Stimulated activated CD4-positive, alpha-beta T cell treated with anti-CD3 and anti-CD28 coated beads, Interleukin-15, amount 100 ng/mL, for 1 hour (primary cell): ENCODE measurements at places on chromosomes 13 and 19.

GRCh38 chr13:46507981-46508380 lies 45.0 kb upstream of the LRCH1 start:
- no peak for DNase-seq

GRCh38 chr19:14977128-14977527 lies 2.5 kb downstream of the SLC1A6 start:
- no peak for DNase-seq

DNA sequence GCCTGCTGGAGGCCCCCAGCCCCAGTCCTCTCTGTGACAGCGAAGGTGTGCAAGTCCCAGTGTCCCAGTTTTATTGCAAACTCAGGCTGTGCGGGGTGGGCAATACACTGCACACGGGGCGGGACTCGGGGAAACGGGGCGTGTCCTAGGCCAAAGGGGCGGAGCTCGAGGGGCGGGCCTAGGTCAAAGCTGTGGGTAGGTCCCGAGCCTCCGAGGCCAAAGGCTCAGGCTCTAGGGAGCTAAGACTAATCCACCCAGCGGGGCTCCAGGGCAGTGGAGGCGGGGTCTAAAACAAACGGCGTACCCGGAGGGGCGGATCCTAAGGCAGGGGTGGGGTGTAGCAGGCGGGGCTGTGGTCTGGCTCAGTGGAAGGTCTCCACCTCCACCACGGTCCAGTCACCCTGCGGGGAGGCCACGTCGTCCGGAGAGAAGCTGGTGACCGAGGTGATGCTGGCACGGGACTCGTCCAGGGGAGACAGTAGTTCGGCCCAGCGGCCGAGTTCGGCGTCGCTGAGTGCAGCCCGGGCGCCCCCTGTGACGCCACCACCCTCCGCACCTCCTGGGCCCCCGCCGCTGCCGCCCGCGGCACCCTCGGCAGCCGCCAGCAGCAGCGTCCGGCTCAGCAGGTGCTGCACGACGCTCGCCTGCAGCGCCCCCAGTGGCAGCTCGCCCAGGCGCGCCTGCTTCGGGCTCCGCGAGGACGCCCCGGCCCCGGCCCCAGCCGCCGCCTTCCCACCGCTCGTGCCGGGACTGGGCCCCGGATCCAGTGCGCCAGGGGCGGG lies 5.3 kb downstream of the PRR36 start:
- DNase-seq: peak; percentile 71

GRCh38 chr13:74316547-74316946 lies 182.3 kb upstream of the KLF12 start:
- DNase-seq: no peak

DNA sequence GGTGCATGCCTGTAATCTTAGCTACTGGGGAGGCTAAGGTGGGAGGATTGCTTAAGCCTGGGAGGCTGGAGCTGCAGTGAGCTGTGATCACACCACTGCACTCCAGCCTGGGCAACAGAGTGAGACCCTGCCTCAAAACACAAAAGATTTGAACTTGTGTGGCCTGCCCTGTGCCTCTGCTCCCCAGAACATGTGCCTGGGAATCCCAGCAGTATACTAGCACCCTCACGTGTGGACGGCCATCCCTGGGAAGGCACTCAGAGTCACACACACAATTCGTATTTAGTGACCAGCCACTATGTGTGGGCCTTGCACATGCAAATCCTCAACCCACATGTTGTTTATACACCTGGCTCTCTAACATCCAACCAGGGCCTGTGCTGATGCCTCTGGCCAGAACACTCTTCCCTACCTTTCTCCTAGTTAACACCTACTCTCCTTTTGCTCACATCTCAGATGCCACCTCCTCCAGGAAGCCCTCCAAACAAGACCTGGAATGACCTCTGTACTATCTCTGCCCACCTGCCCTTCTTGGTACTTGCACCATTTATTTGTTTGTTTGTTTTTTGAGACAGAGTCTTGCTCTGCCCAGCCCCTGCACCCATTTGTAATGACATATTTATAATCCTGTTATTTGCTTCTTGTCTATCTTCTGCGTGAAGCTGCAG lies 7.7 kb downstream of the GADD45B start:
- DNase-seq: no peak

DNA sequence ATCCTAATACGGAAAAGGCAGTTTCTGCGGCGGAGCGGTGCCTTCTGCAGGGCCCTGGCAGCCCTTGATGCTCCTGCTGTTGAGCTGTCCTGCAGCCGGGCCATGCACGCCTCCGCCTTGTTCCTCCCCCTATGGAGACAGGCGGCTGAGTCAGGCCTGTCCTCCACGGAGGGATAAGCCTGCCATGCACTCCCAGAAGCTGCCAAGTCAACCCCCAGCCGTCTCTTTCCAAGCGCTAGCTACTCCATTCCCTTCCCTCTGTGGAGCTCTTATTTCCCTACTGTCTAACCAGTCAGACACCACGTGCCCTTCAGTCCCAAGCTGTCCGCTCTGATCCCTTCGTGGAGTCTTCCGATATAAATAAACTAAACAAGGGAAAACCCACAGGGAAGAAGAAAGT lies 197.0 kb downstream of the COL4A1 start:
- DNase-seq: no peak

GRCh38 chr13:55199134-55199533 lies 1941.6 kb upstream of the PRR20A start:
- DNase-seq: no peak

DNA sequence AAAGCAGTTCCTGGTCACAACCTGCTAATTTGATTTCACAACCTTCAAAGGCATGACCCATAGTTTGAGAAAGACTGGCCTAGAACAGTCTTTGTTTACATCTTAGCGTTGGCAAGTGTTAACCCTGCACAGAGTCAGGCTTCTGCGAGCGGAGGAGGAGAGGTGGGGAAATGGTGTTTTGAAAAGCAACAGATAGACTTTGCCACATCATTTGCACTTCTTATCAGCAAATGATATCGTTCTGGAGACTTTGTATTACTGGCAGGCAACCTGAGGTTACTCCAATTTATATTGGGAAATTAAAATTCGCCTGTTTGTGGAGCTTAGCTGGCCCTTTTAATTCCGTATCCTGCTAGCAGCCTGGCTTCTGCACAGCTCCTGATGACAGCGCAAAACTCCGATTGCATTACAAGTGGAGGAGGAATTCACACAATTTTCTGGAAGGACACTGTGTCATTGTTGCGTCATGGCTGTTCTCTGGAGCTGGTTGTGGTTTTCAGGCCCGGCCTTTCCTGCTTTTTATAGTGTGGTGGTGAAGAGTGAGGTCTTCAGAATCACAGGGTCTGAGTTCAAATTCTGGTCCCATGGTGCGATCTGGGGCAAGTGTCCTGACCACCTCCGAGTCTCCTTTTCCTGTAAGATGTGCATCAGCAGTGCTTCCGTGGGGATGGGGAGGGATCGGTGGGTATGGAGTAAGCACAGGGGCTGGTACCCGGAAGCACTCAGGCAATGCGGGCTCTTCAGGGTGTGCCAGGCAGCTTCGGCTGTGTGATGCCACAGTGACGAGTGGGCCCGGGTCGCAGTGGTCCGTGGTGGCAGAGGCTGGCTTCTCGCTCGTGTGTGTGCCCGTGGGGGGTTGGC lies 49.1 kb upstream of the EHD2 start:
- DNase-seq: no peak

DNA sequence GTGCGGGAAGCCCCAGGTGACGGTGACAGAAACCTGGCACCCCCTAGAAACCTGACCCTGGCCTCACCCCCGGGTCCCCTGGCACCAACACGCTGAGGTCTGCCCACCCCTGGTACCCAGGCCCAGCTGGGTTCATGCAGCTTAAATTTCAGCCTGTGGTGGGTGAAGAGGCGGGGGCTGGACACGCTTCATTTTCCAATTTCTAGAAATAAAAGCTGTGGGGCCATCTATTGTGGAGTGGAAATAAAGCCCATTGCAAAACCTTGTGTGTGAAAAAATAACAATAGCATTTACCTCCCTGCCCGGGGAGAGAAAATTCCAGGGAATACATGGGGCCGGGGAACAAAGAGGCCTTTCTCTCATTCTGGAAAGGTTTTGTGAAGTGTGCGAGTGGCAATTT lies 7.5 kb upstream of the FUT5 start:
- no peak for DNase-seq

- DNase-seq: no peak
These were observed 121.8 kb downstream of the CRYL1 start for GRCh38 chr13:20403826-20404225.

GRCh38 chr19:11142528-11143171 lies 12.9 kb downstream of the SPC24 start:
- DNase-seq: no peak

DNA sequence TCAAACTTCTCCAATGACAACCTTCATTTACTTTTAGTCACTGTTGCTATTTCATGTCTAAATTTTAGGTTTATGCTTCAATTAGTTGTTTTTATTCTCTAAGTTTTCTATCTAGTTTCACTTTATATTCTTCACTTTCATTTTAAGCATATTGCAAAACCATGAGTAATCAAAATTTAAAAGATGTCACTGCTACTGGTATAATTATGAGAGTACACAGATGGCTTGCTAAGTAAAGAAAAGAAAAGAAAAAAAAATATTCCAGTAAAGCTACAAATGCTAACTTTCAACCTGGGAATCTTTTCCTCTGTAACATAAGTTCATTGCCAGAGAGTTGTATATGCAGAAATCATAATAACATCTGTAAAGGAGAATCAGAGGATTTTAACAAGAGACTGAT lies 1624.7 kb downstream of the PCDH9 start:
- DNase-seq: no peak

DNA sequence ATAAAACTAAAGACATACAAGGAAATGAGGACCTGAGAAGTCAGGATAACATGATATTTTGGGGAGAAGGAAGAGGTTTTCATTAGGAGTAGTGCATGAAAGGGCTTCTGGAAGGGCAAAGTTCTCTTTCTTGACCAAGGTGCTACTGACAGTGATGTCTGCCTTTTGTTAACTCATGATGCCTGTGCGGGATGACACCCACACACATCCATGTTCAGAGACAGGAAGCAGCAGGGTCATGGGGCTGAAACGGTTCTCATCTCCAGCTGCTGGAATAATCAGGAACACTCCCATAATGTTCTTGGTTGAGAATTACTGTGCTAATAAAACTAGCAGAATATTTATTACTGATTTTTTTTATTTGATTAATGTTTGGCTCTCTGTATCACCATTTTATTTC lies 29.1 kb downstream of the KCNC3 start:
- DNase-seq: no peak

GRCh38 chr13:46109451-46109850 lies 4.6 kb upstream of the CPB2 start:
- DNase-seq: no peak

- DNase-seq: no peak
These were observed 11.7 kb downstream of the KCTD12 start for GRCh38 chr13:76874479-76874878.

DNA sequence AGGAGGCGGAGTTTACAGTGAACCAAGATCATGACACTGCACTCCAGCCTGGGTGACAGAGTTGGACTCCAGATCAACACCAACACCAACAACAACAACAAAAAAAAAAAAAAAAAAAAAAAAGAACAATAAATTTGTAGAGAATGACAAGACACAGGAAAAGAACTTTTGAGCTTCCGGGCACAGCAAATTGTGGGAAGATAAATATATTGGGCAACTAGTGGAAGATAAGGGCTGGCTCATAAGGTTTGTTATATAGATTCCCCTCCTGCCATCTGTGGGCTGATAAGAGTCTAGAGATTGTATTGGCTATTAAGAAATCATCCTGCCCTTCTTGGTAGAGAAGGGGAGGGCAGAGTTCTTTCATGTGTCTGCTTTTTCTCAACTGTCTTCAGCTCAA lies 33.1 kb upstream of the CYP2S1 start:
- DNase-seq: no peak
